ENCODE measurements at places on chromosomes 3 and 15.

DNA sequence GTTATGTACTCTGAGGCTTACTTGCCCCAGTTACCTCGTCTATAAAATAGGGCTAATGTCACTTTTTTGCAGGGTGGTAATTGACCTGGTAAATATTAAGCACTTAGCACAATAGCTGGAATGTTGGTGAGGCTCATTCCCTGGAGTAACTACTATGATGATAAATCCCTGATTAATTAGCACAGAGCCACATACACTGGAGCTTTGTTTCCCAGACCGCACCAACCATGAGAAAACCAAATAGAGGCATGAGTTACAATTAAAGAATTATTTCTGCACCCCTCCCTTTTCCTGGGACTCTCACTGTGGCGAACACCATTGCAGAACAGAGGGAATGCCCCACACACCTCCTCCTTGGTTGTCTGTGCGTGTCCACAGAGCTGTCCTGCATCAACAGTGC is 76.6 kb upstream of the CPOX start:
- DNase-seq, result no peak

DNA sequence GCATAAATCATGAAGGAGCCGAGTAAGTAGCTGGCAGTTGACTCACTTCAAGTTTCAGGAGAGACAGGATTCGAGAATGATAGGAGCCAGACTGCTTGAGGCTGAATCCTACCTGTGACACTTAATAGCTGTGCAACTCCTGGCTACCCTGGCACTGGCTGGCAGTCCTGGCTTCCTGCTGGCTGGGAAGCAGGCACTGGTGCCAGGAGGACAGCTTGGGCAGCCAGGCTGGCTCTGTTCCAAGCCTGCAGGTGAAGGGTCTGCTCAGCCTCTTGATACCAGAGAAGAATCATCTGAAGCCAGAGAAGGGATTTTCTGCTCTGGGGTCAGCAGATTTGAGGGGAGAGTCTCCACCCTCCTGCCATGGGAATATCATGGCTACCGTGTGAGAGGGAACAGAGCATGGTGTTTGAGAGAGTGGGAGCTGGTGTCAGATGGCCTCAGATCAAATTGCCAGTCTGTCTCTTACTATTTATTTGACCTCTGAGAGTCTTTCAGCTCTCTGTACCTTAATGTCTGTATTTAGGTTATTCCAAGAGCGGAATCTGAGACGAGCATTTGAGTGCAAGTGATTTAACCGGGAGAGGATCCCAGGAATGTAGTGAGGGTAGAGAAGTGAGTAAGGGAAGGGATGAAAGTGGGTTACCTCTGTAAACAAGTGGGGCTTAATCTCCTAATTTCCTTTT is 4.4 kb upstream of the XIRP1 start:
- no peak for DNase-seq

DNA sequence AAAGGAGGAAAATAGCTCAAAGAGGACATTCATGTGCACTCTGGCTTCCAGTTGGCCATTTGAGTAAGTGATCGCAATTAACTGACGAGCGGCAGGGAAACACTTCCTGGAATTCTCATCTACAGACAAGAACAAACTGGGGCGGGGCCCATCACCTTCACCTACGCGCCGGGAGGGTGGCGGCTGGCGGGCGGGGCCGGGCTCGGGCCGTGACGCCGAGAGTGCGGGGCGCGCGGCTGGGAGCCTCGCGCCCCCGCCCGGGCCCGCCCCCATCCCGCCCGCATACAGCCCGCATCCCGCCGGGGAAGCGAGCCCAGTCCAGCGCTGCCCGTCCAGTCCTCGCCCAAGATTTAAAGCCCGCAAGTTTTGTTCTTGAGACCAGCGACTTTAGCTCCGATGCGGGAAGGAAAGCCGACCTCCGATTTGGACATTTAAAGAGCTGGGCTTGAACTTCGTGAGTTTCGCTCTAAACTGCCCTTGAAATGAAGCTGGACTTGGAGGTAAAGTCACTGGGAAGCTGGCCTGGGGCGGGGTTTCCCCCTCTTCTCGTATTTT is at the start of gene B3GNT5:
Gene B3GNT5 (plus strand): TSS at position 281 of the 555 bp plus-strand sequence. CDS start 16,546 bp downstream, outside the sequence.
- peak; percentile 20 for DNase-seq

- DNase-seq, result no peak
Observed at GRCh38 chr3:153657461-153657860, 463.7 kb upstream of the ARHGEF26 start.

DNA sequence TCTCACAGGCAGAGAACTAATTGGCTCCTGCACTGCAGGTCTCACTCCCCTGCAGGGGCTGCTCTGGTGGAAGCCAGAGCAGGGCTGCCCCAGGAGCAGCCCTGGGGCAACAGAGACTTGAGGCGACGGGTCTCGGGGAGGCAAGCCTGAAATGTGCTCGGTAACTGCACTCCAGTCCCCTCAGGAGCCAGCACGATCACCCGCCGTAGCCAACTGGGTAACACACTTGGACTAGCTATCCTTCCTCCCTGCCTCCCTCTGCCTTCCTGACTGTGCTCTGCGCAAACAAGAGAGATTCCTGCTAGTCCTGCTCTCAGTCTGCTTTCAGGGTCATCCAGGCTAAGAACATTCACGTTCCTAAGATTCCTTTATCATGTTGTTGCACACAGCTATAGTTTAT is 140.7 kb upstream of the NSMCE3 start:
- DNase-seq, result no peak

- peak; percentile 22 for DNase-seq
Observed at GRCh38 chr15:42919799-42920518, 619 bp downstream of the TTBK2 start.

GRCh38 chr3:58012302-58012701 is 4.1 kb downstream of the FLNB start:
- no peak for DNase-seq

DNA sequence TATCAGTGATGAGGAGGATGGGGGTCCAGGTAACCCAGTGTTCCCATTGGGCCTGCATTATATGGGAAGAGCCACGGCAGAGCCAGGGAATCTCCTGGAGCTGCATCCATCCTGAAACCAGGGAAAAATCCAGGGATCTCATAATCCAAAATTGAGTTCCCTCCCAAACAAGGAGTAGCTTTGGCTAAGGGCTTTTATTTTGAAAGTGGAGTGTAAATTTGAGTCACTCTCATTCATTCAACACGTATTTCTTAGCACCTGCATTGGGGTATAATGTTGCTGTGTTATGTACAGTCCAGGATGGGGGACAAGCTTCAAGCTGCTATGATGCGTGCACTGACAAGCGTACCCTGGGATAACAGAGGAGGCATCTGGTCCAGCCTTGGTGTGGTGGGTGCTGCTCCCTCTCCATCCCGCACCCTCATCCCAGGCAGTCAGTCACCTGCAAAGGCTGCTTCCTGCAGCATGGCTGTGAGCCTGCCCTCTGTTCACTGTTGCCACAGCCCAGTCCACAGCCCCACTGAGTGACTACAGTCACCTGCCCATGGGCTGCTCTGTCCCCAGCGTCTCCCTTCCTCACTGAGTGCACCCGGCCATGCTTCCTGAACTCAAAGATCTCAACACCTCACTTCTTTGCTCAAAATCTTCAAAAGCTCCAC is 135.6 kb downstream of the OPA1 start:
- no peak for DNase-seq

GRCh38 chr15:58748852-58749531 is 515 bp downstream of the ADAM10 start:
- peak; percentile 28 for DNase-seq
